Activated T-helper 2 cell treated with anti-CD3 and anti-CD28 coated beads, Interferon-gamma antibody, Interleukin-2, Interleukin-4, amounts not matched to agents 10 μg/mL and 5 μg/mL and 100 μg/mL, durations not matched to agents 14 hours and 24 hours and 36 hours (primary cell): ENCODE measurements at places on chromosomes 2 and 18.

GRCh38 chr18:46939337-46939963 is 22.0 kb downstream of the KATNAL2 start:
- DNase-seq, result no peak

GRCh38 chr18:35045121-35045520 is 3.9 kb downstream of the MAPRE2 start:
- no peak for DNase-seq

DNA sequence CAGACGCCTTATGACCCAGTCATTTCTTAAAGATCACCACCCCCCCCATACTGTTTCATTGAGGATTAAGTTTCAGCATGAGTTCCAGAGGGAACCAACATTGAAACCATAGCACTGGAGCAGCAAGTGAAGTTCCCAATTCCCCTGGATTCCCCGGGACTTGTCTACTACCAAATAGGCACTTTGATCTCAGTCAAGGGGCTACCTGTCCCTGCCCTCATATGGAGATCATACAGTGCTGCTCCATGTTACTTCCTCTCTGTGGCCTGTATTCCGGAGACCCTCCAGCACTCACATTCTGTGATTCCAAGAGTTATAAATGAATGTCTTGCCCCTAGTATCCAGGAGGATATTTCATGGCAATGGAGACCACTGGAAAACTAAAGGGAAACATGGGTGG is 42.5 kb downstream of the RNF144A start:
- no peak for DNase-seq

DNA sequence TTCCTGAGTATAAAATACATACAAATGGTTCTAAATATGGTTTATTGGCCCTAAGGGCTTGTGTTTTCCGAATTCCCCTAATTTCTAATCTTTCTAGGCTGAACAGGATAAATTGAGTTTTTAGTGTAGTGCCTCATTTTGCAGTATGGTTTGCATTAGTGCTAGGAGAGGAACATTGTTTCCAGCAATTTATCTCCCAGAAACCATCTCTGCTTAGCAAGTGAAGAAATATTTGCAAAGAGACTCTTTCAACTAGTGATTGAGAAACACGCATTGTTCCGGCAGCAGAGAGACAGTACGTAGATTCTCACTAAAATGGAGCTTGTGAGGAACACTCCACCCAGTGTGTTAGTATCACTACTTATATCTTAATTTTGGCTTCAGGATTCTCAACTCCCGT is 177.8 kb upstream of the EPAS1 start:
- DNase-seq, result no peak

DNA sequence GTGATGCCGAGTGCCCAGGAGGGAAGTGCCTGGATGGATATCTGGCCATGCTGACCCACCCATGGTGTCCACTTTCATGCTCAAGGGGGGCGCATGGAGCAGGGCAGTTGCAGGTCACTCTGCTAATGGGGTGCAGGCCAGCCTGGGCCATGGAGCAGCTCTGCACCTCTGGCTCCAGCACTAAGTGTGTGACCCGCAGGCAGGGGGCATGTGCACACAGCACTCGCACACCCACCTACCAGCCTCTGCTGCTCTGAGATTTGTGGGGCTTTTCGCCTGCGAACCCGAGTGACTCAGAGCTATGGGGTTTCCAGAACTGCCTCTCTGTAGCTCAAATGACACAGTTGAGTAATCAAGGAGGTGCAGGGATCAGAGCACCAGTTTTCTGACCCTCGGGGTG is 66.2 kb downstream of the CYP26B1 start:
- DNase-seq, result no peak
